Activated naive CD8-positive, alpha-beta T cell treated with anti-CD3 and anti-CD28 coated beads for 36 hours (primary cell): ENCODE measurements at places on chromosomes 6 and 20. TPM values are rescaled to one million over a fixed set of nuclear protein-coding genes. Genes with fewer than 3 reads are reported as not detected.

OPN5 gene
- not detected for total RNA-seq

IL17A gene
- total RNA-seq, result not detected

RIPOR2 gene
- total RNA-seq, result 80.0 TPM

PLCG1 gene
- 156 TPM for total RNA-seq

ADGRB3 gene
- not detected for total RNA-seq

FAM229B gene
- 8.7 TPM for total RNA-seq

MYLIP gene
- total RNA-seq, result 10.0 TPM

BPIFA1 gene
- total RNA-seq, result not detected

ARG1 gene
- total RNA-seq, result not detected

MDFI gene
- not detected for total RNA-seq

FAM209B gene
- 0.60 TPM for total RNA-seq

HELZ2 gene
- 22.2 TPM for total RNA-seq

GSTA3 gene
- not detected for total RNA-seq

NNAT gene
- 0.36 TPM for total RNA-seq

DNMT3B gene
- 2.6 TPM for total RNA-seq

AGER gene
- total RNA-seq, result 11.5 TPM

BAK1 gene
- 34.3 TPM for total RNA-seq

THBS2 gene
- not detected for total RNA-seq

KHDC1L gene
- total RNA-seq, result not detected

ADGRF5 gene
- total RNA-seq, result not detected

ABCF1 gene
- 122 TPM for total RNA-seq

UNC93A gene
- total RNA-seq, result not detected

TMEM244 gene
- total RNA-seq, result not detected

MPIG6B gene
- total RNA-seq, result 0.16 TPM

TSHZ2 gene
- total RNA-seq, result 0.74 TPM

CLVS2 gene
- total RNA-seq, result not detected

MMP24 gene
- total RNA-seq, result not detected

HSPA12B gene
- total RNA-seq, result not detected

PPP1R16B gene
- total RNA-seq, result 65.3 TPM

DSP gene
- 0.16 TPM for total RNA-seq

UBE2V1 gene
- 156 TPM for total RNA-seq
